ENCODE measurements at places on chromosomes 7 and 10.

DNA sequence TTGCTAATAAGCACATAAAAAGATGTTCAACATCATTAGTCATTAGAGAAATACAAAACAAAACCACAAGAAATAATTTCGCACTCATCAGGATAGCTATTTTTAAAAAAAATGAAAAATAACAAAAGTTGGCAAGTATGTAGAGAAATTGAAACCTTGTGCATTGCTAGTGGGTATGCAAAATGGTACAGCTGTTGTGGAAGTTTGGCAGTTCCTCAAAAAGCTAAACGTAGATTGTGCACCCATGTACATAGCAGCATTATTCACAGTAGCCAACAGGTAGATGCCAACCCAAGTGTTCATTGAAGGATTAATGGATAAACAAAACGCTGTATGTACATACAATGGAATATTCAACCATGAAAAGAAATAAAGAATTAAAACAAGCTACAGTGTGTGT lies 35.3 kb upstream of the STARD3NL start:
- no peak for DNase-seq

DNA sequence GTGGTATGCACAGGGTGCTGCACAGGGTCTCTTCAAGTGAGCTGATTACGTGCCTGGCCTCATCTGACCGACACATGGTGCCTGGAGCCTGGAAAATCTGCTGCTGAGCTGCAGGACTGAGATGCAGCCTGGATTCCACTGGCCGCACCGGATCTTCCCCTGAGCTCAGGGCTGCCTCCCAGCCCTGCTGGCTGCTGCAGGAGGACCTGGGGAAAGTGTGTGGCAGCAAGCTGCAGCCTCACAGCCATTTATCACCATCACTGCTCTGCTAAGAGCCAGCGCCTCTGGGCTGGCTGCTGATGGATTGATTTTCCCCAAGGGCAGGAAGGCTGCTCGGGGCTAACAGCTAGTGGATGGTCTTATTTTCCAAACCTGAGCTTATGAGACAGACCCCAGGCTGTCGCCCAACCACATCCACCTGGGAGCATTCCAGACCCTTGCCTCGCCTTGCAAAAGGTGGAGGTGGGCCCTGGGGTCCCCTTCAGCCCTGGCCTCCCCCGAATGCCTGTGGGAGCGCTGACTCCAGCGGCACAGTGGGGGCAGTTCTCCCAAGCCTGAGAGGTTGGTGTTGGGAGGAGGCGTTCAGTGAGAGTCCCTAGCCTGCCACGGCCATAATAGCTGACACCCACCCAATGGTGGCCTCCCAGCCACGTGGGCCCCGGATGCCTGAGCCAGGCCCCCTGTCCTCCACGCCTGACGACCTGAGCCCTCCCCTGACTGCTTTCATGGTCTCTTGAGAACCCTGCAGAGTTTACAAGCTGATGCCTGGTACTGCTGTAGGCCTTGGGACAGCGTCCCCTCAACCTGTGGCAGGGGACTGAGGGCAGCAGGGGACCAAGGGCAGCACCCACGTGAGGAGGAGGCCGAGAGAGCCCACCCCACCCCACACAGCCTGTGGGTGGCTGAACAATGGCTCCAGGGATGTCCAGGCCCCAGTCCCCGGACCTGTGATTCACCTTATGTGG lies 38.2 kb downstream of the STK32C start:
- DNase-seq, result no peak

GRCh38 chr7:94344826-94345225 lies 49.9 kb upstream of the COL1A2 start:
- no peak for DNase-seq

DNA sequence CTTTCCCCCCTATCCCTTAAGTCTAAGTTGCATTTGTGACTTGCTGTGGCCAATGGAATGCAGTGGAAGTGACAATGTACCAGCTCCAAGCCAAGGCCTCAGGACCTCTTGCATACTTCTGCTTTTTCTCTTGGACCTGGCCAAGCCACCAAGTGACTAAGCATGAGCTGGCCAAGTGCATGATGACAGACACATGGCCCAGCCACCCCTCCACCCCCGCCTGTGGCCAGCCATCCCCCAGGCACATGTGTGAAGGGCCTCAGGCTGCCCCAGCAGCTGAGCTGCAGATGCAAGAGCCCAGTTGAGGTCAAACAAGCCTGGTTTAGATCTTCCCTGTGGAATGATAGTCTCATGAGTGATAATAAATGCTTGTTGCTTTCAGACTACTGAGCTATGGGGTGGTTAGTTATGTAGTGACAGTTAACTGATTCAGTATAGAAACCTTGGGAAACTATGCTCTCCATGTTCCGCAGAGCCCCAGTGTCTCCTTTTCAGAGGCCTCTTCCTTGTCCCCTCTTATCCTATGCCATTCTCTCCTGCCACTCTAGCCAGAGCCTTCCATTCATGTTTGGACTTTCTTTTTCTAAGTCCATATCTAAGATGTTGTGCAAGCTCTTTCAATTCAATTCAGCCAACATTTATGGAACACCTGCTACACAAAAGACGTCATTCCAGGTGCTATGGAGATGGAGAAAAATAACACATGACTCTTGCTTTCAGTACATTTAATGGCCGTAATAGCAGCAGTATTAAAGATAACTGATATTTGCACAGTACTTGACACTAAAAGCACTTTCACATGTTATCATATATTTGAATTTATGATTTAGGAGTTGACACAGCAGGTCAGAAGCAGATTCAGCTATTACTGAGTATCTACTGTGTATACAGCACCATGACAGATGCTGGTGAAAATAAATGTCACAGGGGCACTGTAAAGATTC lies 55.5 kb upstream of the LOXL4 start:
- peak; percentile 52 for DNase-seq

DNA sequence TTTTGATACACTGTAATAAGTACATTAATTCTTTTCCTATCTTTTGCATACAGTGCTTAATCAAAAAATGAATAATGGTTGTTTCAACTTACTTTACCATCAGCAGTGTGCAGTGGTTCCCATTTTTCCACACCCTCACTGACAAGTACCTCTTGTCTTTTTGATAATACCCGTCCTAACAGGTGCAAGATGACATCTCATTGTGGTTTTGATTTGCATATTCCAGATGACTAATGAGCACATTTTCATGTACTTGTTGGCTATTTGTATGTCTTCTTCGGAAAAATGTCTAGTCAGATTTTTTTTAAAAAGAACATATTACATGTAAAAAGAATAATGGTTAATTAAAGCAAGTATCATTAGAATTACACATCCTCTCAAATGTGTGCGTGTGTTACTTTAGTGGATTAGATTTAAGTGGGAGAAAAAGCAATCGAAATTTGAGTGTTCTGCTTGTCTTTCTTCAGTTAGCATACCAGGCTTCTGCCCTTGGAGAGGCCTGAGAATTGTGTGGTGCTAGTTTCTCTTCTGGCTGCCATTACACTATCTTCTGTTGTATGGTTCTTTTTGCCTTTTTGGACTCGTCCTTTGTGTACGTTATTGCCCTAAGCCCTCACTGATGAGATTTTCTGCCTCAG lies 291.2 kb downstream of the AUTS2 start:
- DNase-seq, result no peak

DNA sequence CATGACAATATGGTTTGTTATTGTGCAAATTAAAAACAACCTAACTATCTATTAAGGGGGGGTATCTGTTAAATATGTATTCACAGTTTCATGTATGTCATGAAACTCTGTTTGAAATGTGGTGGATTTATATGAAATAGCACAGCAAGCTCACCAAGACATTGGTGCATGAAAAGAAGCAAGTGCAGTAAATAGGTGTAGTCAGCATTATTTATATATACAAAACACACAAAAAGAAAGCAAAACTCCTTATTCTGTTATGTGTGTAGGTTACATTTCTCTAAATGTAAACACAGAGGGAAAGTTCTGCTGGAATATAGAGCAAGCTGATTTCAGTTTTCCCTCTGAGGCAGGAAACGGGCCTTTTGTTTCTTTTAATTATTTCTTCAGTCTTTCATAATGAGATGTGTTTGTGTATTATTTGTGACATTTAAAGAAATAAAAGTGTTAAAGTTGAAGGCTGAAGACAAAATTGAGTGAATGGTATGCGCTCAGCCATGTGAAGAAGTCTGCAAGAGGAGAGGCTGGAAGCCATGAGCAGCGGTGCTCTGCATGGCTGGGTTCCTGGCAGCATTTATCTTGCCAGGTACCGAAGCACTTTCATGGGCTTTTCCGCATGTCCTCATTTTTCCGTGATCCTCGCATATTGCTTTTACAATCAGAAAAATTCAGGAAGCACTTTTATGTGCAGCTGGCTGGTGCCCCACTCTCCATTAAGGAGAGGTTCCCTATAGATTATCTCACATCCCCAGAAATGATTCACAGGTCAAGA lies 38.5 kb downstream of the GRID1 start:
- DNase-seq, result no peak

DNA sequence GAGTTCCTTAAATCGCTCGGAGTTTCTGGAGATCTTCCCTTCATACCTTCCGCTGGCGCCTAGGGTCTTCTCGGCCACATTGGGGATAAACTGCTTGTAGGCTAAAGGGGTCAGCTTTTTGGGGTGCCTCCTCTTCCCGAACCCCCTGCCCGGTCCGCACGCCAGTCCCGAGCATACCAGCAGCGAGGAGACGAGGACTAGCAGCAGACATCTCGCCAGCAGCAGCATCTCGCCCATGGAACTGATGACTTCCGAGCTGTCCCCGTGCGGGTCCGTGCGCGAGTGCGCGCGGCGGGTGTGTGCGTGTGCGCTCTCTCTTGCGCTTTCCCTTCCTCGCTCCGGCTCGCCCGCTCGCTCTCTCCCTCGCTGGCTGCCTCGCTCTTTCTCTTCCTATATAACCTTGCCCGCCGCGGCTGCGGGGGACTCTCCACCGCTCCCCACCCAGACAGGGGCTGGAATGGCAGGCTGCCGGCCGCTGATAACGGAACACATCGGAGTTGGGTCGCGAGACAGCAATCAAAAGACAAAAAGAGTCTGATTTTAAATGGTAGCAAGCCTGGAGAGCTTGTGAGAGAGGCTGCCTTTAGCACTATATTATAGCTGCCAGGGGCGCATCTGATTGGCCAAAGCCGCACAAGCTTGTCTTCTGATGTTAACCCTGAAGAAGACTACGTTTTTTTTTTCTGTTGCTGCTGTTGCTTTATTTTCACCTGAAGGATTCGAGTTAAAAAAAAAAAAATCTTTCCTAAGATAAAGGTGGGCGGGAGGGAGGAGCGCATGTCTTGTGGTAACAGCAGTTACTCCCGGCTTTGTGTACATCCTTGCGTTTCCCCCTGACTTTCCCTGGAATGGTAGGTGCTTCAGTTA lies at the start of gene SHH:
Gene SHH, minus strand, starts transcription at position 569 of the 867 bp plus-strand sequence. Its CDS starts 341 bp downstream, at position 228.
- DNase-seq, result no peak

GRCh38 chr10:7834262-7834661 lies 16.0 kb downstream of the TAF3 start:
- no peak for DNase-seq
